ENCODE measurements at places on chromosomes 12 and 14.

GRCh38 chr14:100056431-100056830 lies 8.8 kb upstream of the EVL start:
- no peak for DNase-seq

GRCh38 chr14:102323102-102323501 lies 3.6 kb downstream of the ZNF839 start:
- no peak for DNase-seq

DNA sequence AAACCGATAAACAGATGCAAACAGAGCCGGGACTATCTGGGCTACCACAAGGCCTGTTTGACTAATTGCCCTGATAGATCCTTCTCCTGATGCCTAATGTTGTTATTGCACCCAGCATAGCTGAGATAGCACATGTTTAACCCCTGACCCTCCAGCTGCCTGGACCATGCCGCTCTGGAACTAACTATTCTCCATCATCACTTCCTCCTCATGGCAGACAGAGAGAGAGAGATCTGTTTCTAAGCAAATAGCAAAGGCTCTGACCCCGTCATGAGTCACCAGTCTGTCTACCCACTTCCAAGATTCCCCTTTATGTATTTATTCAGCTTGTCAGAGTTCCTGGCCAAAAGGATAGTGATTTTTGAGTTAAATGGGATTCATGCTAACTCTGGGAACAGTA lies 58.2 kb upstream of the FLRT2 start:
- DNase-seq = no peak

DNA sequence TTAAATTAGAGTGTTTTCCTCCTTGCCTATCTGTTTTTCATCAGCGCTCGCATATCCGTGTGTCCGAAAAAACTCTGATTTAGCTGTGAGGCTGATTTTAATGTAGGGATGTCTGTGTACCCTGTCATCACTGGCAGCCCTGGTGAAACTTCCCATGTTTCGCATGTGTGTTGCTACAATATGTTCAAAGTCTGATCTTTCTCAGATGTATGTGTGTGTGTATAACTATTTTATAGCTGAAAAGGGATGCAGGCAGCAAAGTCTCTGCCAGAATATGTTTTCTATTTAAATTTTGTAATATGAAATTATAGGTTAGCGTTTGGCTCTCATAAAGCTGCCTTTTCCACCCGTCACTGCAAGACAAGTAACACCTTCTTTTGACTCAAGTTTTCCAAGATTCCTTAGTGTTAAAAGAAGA lies 154.8 kb downstream of the TMTC2 start:
- DNase-seq = no peak

DNA sequence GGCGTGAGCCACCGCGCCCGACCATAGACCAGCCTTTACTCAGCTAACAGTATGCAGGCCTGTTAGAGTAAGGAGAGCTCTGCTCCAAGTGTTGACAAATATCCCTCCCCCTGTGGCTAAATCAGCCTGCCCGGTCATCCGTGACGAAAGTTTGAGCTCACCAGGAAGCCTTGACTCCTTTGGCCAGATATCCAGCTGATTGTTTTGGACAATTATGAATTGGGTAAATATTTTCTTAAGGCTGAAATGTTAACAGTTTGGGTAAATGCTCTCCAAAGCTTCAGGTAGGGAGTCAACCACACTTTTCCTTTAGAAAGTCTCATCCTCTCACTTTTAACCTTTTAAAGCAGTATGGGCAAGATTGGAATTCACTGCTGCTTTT lies 157.9 kb downstream of the PAWR start:
- no peak for DNase-seq

DNA sequence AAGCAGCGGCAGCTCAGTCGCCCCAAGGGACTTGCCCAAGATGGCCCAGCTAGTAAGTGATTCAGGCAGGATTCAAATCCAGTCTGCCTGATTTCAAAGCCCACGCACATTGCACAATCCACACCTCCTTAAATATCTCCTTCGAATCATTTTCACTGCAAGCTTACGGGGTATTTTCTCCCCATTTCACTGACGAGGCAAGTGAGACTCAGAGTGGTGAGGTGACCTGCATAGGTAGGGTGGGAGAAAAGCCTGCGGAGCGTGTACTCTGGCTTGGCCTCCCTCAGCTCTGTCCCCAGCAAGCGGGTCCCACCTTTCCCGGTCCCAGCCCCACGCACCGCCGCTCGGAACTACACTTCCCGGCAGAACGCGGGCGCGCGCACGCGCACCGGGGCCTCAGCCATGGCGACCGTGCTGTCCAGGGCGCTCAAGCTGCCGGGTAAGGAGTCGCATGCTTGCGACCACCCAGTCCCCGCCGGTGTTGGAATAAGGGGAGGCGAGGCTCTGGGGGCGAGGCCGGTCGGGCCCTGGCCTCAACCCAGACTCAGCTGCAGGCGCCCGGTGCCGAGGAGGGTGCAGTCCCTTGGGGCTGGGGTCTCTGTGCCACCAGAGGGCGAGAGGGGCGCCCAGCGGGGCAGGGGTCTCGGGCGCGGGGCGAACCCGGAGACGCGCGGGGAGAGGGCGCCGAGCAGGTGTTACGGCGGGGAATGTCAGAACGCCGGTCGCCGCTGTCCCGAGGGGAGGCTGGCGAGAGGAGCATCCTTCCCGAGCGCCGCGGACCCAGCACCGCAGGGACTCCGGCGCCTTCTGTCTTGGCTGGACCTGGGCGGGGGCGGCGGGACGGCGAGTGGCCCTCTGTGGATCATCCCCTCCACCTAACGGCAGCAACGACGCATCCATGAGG lies at the start of gene FAM234B:
FAM234B (plus strand) TSS at position 380 of the 904 bp plus-strand sequence; CDS start at position 403, 23 bp downstream.
- DNase-seq = peak; percentile 63

- DNase-seq = no peak
Observed at GRCh38 chr14:26078561-26078960, 519.3 kb downstream of the NOVA1 start.

GRCh38 chr12:117119592-117120198 lies 20.5 kb upstream of the TESC start:
- DNase-seq = peak; percentile 46

DNA sequence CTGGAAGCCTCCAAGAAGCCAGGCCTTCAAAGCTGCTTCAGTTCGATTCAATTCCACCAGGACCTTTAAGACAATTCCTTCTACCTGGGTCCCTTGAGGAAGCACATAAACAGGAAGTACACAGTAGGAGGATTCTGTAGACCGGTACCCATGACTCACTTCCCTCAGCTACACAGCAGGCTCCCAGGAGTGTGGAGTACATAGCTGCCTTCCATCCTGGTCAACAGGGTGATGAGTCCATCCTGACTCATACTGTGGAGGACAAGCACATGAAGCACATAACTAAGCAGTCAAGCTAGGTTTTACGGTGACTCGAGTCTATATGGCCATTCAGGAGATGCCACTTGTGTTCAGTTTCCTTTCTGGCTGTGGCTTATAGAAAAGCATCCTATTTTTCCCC lies 197.6 kb upstream of the RBM19 start:
- DNase-seq = no peak

- no peak for DNase-seq
Observed at GRCh38 chr14:82905762-82906161, 1372.1 kb upstream of the SEL1L start.

Data from activated CD4-positive, alpha-beta T cell treated with anti-CD3 and anti-CD28 coated beads for 4 hours (primary cell).